ENCODE measurements at places on chromosomes 12 and 14.

DNA sequence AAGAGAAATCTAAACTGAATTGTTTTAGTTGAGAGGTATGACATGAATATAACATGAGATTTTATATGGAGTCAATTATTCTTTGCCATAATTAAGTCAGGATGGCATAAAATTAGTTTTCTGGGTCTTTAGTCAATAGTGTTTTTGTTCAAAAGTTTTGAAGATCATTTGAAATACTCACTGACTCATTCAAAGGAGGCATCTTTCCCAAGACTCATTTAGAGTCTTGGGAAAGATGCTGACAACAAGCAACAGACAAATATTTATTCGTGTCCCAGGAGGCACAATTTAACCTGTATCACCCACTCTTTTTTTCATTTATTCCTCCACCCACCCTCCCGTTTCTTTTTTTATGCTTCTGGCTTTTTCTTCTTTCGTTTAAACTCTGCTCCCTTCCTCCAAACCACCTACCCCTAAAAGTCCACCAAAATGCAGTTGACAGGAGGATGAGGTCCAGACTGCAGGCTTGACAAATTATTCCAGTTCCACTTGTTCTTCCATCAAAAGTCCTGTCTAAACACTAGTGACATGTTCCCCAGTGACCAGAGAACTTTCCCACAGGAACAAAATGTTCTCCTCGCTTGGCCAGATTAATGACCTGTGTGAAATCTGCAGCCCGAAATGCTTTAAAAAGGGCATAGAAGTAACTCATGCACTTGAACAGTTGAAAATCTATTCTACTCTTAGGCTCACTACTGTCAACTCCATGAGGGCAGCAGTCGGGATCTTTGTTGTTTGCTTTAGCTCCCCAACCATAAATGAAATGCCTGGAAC lies 43.3 kb upstream of the CSRP2 start:
- no peak for DNase-seq

- DNase-seq, result no peak
Measured at GRCh38 chr12:72465940-72466630, 193.9 kb downstream of the TRHDE start.

DNA sequence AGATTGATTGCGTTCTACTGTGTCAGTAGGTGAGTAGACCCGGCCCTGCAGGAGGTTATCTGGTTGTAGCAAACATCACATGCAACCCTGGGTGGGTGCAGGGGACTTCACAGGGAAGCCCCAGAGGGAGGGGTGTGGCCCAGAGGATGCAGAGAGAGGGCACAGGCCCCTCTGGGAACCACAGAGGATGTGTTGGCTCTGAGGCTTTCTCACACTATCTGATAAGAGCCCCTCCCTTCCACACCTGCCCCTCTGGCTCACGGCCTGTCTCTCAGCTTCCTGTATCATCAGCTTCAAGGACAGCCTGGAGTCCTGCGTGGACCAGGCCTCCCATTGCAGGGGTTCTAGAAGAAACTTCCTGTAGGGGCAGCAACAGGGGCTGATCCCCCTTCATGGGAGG lies 101.9 kb downstream of the RIN3 start:
- peak; percentile 45 for DNase-seq

- DNase-seq, result no peak
Measured at GRCh38 chr12:112837629-112838197, 46.2 kb downstream of the RPH3A start.

DNA sequence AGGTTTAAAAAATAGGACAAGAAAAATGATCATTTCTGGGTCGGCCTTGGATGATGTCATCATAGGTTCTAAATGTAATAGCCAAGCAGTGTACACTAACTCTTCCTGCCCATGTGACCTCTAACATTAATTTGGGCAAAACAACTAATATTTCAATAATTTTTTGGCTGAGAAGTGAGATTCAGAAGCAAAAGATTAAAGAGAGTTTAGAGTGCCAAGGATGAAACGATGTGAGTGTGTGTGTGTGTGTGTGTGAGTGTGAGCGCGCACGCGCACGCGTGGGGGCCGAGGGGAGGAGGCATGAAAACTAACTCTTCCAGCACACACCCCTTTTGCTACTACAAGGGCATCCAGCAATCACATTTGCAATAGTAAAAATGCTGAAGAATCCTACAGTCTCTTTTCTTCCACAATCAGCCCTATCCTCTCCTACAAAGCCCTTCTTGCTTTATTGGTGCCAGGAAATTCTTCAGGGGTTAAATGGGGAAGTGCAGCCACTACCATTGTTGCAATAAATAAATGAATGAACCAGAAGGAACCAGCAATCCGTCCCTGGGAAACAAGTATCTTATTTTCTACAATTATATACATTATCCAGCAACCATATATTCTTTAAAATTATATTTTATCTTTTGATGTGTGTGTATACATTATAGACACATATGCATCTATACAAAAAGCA lies 52.9 kb downstream of the PEBP1 start:
- DNase-seq, result no peak

GRCh38 chr12:126069549-126070165 lies 1004.4 kb downstream of the AACS start:
- peak; percentile 24 for DNase-seq

- no peak for DNase-seq
Measured at GRCh38 chr12:4032924-4033615, 159.9 kb upstream of the PARP11 start.

- DNase-seq, result no peak
Measured at GRCh38 chr12:41496009-41496408, 307.9 kb downstream of the PDZRN4 start.

DNA sequence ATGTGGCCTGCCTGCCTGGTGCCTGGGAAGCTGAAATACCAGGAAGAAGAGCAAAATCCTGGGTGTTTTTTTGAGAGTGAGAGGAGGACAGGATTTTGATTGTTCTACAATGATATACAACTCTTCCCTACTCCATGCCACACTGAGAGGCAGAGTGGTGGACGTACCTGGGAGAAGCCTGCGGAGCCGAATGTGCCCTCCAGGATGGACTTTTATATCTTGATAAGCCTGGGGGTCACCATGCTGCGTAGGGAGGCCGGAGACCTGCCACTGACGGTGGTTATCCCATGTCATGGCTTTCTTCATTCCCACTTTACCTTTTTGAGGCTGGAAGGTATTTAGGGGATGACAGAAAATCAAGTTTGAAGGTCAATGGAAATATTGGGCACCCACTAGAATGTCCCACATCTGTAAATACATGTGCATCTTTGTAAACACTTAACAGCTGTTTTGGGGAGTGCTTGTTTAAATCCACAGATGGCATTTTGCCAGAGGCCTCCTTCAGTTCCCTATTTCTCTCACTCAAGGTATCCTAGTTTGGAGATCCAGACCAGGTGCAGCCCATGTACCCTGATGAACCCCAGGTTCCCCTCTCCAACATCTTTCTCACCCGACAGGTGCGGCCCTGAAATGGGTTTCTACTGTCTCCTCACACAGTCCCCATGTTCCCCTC lies 1.1 kb upstream of the GLT1D1 start:
- no peak for DNase-seq

GRCh38 chr14:89384023-89384422 lies 33.0 kb downstream of the FOXN3 start:
- DNase-seq, result no peak

- no peak for DNase-seq
Measured at GRCh38 chr14:31030469-31030868, 4.3 kb upstream of the STRN3 start.

DNA sequence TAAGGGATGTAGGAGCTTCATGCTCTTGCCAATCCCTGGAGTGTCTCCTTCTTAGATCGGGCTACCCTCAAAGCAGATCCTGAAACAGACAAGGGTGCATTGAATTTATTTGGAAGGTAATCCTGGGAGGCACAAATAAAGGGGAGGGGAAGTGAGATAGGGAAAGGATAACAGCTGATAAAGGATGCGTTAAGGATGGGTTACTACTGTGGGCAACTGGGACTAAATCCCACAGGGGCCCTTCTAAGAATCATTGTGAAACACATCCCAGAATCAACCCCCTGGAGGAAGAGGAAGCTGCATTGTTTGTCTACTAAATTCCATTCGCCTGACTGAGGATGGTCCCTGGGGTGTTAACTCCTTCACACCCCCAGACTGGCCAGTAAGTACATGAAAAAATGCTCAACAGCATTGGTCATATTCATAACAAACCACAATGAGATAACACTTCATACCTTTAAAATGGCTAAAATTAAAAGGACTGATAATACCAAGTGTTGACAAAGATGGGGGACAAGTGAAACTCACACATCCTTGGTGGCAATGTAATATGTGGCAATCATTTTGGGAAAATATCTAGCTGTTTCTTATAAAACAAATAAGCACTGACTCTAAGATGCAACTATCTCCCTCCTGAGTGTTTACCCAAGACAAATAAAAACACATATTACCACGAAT lies 37.0 kb upstream of the CMKLR1 start:
- DNase-seq, result no peak

GRCh38 chr12:117985182-117985581 lies 16.4 kb upstream of the KSR2 start:
- DNase-seq, result no peak

GRCh38 chr14:63908667-63909264 lies 56.0 kb downstream of the SYNE2 start:
- DNase-seq, result no peak

GRCh38 chr14:103519837-103520212 lies 2.8 kb downstream of the CKB start:
- no peak for DNase-seq

DNA sequence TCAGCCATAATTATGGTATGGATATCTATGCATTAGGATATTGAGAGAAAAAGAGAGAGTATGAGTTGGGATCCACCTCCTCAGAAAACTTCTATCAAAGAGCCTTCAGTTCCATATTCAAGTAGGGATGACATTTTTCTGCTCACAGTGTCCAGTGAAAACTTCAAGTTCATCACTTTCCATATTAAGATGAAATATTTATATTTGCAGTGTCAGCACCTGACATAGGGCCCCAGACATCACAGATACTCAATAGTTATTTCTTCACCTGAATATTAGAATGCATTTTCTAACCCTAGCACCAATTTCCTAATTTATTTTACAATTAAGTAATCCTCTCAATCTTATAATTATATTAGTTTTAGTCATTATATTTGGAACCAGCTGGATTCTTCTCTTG lies 318.0 kb upstream of the MGAT4C start:
- DNase-seq, result no peak

DNA sequence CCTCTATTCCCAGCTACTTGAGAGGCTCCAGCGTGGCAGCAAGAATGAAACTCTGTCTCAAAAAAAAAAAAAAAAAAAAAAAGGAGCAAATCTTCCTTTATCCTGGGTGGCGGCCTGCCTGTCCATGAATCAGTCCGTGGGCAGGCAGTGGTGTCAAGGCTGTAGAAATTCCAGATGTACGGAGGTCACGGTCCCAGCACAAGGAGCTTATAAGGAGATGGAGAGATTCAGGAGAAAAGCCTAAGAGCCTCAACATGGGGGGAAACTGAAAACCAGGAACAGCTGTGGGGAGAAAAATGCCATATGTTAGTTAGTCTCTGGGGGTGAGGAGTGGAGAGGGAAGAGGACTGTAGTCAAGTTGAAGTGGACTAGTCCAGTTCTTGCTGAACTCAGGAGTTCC lies 130.5 kb upstream of the CRY1 start:
- DNase-seq, result no peak

DNA sequence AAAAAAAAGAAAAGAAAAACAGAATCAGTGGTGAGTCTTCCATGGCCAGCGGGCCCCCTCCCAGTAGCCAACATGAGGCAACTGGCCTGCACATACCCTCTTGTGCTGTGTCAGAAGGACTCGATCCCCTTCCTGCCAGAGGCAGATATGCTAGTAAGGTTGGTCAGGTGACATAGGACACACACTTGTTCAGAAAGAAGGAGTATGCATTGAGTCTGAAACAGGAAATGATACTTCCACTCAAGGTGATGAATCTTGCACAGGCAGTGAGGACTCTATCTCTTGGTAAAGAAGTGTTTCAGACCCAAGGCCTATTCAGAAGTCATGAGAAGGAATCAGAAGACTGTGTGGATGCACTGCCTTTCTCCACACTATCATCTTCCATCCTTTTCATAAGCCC lies 269.7 kb upstream of the FAR2 start:
- DNase-seq, result no peak

DNA sequence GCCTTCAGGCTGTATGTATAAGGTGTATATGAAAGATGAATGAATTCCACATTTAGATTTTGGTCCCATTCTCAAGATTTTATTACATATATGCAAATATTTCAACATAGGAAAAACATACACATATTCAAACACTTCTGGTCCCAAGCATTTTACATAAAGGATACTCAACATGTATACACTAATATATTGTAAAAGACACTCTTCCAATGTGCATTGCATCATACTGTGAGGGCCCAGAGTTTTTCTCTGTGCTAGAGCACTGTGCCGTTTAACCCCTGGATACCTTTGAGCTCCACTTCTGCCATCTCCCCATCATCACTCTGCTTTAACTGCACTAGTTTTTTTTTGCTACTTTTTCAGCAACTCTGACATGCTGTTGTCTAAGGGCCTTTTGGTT lies 48.1 kb downstream of the ZDHHC17 start:
- DNase-seq, result no peak

DNA sequence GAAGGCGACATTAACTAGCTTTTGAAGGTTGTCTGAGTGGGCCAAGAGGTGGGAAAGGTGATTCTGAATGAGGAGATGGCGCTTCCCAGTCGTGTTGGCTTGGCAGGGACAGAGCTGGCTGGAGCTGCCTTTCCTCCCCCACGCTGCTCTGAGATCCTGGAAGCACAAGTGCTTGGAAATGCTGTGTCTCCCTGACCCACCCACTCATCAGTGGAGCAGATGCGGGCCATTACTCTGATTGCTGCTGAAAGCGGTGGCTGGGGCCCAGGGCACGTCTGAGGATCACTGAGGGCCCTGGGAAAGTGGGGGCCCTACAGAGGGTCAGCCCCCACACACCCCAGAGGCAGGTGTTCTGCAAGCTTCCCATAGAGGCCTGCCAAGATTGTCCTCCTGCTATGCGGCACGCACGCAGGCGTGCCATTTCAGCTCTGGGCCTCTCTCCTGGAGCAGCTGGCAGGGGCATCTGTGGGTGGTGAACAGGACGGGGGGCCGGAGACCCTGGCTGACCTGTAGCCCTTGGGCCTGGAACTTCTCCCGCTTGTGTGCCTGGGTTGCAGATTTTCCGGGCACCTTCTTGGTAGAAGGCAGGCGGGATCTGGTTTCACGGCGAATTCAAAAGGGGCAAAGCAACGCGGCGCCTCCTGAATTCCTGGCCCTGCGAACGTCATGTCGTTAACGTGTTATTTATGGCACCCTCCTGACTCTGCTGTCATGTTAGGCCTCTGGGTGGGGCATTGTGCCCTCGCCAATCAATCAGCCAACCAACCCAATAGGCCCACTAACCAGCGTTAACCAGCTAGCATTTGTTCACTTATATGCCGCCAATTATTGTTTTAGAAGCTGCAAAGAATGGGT lies 133.8 kb upstream of the TBX3 start:
- DNase-seq, result no peak

- DNase-seq, result no peak
Measured at GRCh38 chr12:132492522-132492921, 2.6 kb downstream of the FBRSL1 start.

DNA sequence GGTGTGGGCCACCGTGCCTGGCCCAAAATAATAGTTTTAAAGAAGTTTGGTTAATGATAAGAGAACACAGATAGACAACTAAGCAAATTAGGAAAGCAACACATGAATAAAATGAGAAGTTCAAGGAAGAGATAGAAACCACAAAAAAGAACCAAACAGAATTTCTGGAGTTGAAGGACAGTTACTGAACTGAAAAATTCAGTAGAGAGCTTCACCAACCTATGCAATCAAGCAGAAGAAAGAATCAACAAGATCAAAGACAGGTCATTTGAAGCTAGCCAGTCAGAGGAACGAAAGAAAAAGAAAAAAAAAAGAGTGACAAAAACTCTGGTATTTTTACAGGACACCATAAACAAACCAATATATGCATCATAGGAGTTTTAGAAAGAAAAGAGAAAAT lies 15.4 kb upstream of the KRT83 start:
- no peak for DNase-seq

GRCh38 chr14:104516906-104517305 lies 62.7 kb upstream of the C14orf180 start:
- no peak for DNase-seq
